ENCODE measurements at places on chromosomes 16 and 17.
A peak's percentile ranks its signal among the peaks of the same experiment; 100 is the strongest.

- no peak for DNase-seq
These were observed 394.7 kb downstream of the SEC14L1 start for GRCh38 chr17:77535435-77535834.

DNA sequence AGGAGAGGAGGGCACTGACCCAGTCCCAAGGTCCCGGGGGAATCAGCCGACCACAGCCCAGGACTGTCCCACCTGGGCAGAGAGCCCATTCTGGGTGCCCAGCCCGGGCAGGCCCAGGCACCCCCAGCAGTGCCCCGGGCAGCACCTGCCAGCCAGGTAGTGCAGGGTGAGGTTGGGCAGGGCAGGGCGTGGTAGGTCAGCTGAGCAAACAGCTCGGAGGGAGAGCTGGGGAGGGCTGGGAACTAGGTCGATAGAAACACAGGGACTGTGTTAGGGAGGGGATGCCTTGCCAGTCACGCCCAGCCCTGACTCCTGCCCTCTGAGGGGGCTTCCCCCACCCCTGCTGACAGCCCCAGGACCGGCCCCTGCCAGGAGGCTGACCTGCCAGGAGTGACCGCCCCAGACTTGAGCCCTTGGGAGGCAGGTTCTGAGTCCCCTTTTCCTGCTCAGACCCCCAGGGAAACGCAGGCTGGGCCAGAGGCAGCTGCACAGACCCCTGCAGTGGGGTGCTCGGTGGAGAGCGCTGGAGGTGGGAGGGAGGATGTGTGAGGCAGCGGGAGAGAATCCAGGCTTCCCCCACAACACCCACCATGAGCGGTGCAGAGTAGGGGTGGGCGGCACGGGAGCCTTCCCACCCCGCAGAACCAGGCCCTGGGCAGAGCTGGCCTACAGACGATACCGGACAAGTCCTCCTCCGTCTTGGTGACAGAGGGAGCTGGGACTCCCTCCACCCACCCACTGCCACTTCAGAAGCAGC lies 4.7 kb downstream of the HS3ST6 start:
- DNase-seq = no peak

DNA sequence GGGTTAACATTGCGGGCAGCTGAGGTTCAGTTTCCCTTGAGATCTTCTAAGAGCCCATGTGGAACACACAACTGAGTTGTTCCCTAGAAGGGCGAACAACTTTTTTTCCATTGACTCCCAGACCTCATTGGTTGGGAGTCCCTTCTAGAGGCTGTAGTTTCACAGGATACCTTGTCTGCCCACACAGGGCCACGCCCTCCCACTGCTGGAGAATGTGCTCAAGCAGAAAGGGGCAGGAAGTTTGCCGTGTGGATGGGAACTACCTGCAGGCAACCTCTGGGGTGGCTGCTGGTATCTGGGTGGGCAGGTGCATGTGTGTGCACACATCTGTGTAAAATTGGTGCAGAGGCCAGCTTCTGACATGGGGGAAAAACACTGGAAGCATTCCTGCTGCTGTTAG lies 178.8 kb upstream of the PSMD7 start:
- no peak for DNase-seq

DNA sequence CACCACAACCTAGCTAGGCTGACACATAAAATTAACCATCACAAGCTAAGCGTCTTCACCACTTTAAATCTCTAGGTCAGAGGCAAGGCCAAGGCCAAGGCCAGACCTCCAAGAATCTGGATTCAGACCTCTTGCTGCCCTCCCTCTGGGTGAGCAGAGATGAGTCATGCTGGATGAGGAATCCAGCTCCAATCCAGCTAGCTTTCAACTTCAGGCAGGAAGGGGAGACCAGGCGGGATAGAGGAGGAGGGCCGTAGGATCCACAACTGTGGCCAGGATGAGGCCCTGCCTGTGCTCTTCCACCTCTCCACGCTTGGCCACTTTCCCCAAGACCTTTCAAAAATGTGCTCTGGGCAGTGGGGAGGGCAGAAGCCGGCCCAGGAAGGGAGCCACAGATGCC lies 14.7 kb downstream of the LRRC75A start:
- DNase-seq = peak; percentile 65

- no peak for DNase-seq
These were observed 18.1 kb downstream of the MAP3K14 start for GRCh38 chr17:45298546-45299285.

DNA sequence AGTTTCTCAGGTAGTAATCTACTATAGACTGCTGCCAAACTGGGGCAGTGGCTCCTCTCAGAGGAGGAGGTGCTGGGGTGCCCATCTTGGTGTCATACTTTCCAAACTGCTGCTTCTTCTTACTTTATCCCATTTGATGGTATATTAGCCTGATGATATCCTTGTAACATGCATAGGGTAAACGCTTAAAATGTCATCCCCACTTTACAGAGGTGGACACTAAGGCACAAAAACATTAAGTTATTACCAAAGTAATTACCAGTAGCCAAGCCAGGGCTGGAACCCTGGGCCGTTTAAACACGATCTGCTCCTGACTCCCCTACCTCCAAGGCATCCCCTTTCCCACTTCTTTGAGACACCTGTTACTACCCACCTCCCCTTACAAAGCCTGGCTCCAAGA lies 37.8 kb upstream of the CSNK2A2 start:
- no peak for DNase-seq

GRCh38 chr16:3640632-3641501 lies 13.6 kb upstream of the DNASE1 start:
- DNase-seq = no peak

Data from fibroblast of the conjunctiva (primary cell).